Stimulated activated CD8-positive, alpha-beta memory T cell treated with anti-CD3 and anti-CD28 coated beads, Interleukin-7, amount 100 ng/mL, for 4 hours (primary cell): ENCODE measurements at places on chromosomes 12 and 14.
A peak's percentile ranks its signal among the peaks of the same experiment; 100 is the strongest.

DNA sequence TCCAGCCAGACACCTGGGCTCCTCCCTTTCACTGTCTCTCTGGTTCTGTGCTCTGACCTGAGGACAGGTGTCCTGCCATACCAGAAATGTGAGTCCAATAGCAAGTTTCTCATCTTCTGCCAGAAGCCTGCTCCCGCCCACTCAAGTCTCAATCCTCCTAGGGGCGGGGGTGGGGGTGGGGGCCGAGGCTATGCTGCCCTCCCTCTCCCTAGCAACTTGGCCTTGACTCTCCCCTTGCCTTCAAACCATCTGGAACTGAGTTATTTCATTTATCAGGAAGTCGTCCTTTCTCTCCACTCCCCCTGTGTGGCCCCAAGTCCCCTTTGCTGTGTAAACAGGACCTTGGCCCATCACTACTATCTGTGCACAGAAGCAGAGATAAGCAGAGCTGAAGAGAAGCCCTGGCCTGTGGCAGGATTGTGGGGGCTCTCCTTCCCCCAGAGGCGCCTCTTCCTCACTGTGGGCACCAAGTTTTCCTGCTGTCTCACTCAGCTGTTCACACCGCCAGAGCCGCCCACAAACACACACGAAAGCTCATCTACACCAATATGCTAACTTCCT, 117.1 kb downstream of the DPF3 start:
- DNase-seq, result no peak

DNA sequence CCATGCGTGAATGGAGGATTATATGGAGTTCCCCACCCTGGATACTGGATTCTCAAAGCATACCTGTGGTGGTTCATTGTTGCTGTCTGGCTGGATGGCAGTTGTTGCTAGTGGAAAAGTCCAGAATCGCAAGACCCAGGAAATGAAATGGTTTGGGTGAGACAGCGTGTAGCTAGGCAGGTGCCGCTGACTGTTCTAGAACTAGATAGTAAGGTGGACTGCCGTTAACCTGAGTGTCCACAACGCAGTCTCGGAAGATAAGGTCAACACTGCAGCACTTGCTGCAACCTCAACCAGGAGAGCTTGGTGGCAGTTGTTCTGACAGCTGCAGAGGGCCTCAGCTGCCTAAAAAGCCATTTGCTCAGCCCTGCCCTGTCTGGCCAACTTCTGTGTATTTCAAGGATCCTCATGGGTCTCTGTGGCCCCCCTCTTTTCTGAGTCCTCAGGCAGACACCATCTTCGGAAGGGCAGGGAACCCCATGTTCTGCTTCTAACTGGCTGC, 15.5 kb upstream of the IRF2BPL start:
- DNase-seq, result no peak

GRCh38 chr12:89225401-89225800, 126.9 kb downstream of the DUSP6 start:
- DNase-seq, result peak; percentile 77

DNA sequence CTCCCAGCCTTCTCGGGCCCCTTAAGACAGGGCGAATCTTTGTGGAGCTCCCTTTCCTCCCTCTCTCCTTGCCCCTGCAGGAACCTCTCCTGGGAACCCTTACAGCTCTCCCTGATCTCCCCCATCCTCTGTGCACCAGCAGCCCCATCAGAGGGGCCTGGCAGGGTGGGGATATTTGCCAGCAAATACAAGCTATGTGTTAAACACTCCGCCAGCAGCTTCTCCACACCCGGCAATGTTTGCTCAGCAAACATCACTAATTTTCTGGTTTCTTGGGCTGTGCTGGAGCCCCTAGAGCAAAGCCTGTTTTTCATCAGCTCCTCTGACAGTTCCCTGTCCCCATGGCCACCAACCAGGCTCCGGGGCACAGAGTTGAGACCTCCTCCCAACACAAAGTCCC, 147.5 kb upstream of the LHX5 start:
- DNase-seq, result no peak

DNA sequence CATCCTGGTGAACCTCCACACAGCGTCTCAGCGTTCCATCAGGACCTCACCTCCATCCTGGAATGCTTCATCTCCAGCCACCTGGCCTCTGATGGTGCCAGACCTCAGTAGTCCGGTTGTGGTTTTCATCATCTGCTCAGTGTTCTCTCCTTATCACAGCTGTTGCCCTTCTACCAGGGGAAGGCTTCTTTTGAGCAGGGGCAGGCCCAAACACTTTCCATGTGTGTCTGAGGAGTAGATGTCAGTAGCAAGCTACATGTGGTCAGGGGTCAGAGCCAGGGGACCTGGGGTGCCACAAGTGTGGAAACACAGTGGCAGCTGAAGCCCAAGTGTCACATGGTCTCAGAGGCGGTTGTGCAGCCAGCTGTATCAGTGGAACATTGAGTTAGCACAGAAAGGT, 30.2 kb upstream of the FGD4 start:
- DNase-seq, result no peak

- no peak for DNase-seq
Measured at GRCh38 chr14:67456732-67457131, 31.8 kb downstream of the TMEM229B start.

- DNase-seq, result no peak
Measured at GRCh38 chr12:131133015-131133905, 179.6 kb downstream of the ADGRD1 start.

DNA sequence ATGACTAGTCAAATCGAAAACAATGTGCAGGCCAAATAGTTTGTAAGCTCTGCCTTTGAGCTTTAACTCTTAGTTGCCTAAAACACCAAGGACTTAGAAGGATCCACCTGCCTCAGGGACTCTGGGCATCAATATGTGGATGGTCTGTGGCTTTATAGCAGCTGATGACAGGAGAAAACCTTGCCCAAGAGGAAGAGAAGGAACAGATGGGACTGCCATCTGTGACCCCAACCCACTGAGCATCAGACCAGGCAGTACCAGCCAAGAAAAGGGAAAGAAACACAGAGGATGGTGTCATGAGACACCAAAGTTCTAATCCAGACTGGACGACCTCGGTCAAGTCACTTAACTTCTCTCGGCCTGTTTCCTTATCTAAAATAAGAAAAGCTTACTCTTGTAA, 12.7 kb downstream of the TGFB3 start:
- no peak for DNase-seq

DNA sequence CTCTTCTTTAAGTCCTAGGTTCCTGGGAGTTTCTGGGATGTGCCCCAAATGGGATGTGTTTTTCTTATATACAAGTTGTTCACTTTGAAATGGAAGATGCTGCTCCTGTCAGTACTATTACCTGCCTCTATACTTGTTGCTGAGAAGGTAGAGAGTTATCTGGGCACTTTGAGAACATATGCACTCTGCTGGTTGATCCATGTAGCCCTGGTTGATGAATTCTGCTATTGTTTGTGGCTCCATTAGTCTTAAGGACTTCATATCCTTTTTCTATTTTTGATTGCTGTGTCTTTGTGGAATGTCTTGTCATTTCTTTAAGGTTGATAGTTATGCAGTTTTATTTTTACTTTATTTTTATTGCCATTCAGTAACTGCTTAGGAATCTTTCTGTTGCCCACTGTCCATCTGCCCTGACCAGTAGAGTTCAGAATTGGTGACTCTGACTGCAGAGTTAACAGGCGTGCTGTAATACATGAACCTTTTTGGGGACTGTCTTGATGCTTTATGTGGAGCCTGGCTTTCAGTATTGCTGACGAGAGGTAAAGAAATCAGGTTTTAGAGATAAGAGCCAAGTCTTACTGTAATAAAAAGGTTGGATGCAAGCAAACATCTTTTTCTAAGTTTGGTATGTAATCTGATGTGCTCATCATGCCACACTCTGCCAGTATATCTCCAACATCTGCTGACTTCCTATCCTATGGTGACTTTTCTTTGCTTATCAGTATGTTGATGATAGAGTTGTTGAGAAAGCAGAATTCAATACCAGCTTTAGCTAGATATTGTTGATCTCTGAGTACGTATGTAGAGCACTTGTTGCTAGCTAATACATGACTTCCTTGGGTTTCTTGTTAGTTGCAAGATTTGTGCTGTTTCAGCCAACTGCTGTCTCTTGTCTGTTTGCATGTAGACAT, 1.6 kb downstream of the GMPR2 start:
- no peak for DNase-seq

DNA sequence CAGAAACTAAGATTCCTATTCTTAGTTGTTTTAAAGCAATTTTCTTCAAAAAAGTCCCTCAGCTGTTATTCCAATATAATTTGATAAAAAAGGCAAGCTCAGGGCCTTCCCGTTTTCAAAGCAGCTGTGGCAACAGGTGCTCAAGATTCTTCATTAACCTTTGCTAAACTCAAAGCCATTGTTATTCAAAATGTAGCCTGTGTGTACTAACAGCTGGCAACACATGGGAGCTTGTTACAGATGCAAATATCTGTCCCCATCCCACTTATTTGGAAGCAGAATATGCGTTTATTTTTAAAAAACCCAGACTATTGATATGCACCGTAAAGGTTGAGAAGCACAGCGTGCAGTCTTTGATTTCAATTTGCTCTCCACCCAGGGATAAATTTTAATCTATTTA, 210.4 kb upstream of the SYT10 start:
- no peak for DNase-seq

- DNase-seq, result no peak
Measured at GRCh38 chr12:68451261-68452077, 119.3 kb upstream of the MDM1 start.

- no peak for DNase-seq
Measured at GRCh38 chr12:59626382-59626781, 30.6 kb downstream of the SLC16A7 start.

DNA sequence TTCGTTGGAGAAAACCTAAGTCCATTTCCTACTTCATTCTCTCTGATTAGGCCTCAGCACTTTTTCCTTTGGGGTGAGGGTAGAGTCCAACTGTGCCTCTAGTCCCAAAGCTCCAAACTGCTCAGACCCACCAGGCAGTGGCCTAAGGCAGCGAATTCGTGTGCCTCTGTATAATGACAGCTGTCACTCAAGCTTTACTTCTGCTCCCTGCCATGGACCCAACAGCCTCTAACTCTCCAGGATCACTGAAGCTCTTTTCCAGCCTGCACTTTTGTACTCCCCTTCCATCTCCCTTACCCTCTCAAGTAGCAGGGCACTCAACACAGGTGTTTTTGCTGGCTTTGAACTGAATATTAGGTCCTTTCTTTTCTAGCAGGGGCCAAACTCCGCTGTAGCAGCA, 14.8 kb upstream of the OR6S1 start:
- no peak for DNase-seq

- DNase-seq, result no peak
Measured at GRCh38 chr12:19970116-19970515, 398.2 kb upstream of the PDE3A start.

DNA sequence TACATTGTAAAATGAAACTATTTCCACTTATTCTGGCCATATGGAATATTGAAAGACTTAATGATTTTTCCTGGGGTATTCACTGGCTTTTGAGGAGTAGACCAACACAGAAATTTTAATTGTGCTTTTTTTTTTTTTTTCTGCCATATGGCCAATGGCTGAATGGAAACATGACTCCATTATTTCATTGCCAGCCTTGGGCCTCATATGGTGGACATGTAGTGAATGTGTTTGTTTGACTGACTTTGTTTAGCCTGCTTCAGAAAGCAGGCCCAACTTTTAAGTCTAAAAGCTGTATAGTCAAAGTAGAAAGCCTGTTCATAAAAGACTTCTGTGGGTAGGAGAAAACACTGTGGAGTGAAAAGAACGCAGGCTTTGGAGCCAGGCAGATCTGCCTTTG, 2.4 kb downstream of the GNG2 start:
- no peak for DNase-seq

GRCh38 chr14:96108061-96108795, 69.1 kb downstream of the C14orf132 start:
- DNase-seq, result no peak

DNA sequence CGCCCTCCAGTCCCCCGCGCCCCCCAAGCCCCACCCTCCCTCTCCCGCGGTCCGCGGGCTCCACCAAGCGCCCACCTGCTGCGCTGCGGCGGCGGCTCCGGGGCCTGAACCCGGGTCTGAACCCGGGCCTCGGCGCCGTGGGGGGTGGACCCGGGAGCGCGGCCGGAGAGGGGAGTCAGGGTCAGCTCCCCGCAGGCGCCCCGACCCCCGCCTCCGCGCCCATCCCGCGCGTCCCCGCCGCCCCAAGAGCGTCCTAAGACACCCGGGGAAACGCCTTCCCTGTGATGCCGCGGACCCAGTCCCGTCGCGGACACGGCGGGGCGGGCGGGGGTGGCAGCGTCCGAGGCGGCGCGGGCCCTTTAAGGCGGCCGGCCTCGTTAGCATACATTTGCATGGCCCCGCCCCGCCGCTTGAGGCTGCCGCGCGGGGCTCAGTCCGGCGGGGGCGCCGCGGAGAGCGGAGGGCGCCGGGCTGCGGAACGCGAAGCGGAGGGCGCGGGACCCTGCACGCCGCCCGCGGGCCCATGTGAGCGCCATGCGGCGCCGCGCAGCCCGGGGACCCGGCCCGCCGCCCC, at the start of gene MMP17:
Gene MMP17 (plus strand): TSS at position 433 of the 574 bp plus-strand sequence. CDS start 102 bp downstream, at position 535.
- DNase-seq, result no peak

GRCh38 chr14:63209160-63209559, 4.9 kb downstream of the RHOJ start:
- DNase-seq, result no peak

DNA sequence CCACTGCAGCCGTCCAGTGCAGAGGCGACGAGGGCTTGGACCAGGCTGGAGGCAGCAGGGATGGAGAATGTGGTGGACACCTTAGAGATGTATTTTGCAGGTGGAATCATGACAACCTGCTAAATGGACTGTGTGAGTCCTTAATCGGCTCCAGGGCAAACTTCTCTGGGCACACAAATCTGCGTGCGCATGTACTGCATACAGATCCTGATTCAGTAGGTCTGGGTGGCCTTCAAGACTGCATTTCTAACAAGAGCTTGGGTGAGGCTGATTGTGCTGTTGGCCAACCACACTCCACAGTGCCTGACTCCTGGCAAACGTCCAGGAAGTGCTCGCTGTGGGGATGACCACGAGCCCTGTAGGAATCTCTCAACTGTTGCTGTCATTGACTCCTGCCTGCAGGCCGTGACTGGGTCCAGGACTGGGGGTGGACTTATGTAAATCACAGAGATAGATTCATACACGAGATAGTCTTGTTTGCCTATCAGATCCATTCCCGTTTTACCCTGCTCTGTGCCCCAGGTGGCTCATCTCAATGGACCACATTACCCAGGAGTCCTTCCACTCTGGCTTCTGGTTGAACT, 27.2 kb downstream of the JDP2 start:
- DNase-seq, result no peak

DNA sequence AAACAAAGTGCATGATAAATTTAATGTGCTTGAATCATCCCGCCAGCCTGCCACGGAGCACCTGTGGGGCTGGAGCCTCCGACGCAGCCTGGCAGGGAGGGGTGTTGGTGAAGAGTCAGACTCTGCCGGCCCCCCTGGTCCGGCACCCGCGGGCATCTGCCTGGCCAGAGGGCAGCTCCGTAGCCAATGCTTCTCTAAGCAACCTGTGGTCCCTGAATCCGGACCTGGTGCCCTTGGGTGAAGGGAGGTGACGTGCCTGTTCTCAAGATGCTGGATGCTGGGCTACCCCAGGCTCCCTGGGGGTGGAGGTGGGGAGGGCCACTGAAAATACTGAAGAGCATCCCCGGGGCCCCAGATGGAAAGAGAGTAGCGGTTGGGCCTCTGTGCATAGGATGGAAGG, 158.6 kb upstream of the C14orf180 start:
- no peak for DNase-seq

GRCh38 chr12:5433845-5434646, 2.1 kb downstream of the NTF3 start:
- DNase-seq, result no peak

- no peak for DNase-seq
Measured at GRCh38 chr14:69573205-69573830, 1.4 kb downstream of the CCDC177 start.
